ENCODE measurements at places on chromosomes 11 and 22.

- DNase-seq, result no peak
Measured at GRCh38 chr22:25710501-25710900, 31.5 kb upstream of the MYO18B start.

DNA sequence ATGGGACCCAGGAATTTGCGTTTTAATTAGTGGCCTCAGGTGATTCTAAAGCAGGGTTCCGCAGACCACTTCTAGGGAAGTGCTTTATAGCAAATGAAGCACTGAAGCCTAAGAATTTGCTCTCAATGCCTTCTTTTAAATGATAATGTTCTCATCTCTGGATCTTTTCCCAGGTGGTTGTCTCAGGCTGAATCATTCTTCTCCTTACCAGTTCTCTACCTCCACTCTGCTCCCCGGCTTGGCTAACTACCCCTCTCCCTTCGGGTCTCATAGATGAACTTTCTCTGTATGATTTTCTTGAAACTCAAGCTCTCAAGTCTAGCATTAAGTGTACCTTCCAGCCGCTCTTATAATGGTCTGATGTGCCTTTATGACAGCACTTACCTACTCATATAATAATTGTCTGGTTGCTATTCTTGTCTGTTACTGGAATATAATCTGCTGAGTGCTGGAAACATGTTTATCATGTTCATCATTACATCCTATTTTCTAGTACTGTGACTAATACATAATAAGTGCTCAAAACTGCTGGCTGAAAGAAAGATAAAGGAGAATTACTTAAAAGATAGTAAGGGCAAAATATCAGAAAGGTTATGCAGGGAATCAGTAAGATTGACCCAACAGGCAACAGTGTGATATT, 195.9 kb upstream of the SESN3 start:
- no peak for DNase-seq

GRCh38 chr11:45254070-45254469, 32.1 kb downstream of the SYT13 start:
- DNase-seq, result no peak

GRCh38 chr11:120828847-120829246, 195.1 kb upstream of the TBCEL start:
- DNase-seq, result no peak

- no peak for DNase-seq
Measured at GRCh38 chr11:121341609-121342008, 49.0 kb downstream of the SC5D start.

- no peak for DNase-seq
Measured at GRCh38 chr22:50482107-50483074, 1.0 kb downstream of the ADM2 start.

GRCh38 chr11:27972522-27973170, 135.3 kb downstream of the KIF18A start:
- DNase-seq, result no peak

- no peak for DNase-seq
Measured at GRCh38 chr22:37739611-37740049, 42.8 kb downstream of the TRIOBP start.

DNA sequence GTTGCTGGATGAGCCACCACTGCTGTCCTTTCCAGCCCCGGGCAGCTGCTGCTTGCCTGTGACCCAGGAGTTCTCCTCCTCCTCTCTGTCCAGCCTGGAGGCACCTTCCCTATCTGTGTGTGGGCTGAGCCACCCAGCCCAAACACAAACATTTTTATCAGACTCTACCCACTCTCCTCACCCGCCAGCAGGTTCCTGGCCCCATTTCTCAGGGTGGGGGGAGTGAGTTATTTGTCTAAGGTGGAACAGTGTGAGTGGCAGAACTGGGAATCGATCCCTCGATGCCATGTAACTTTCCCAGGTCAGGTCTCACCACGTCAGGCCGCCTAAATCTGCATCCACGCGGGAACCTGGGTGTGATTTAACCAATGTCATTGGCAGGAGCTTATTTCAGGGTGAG, 20.8 kb upstream of the SMIM38 start:
- no peak for DNase-seq

DNA sequence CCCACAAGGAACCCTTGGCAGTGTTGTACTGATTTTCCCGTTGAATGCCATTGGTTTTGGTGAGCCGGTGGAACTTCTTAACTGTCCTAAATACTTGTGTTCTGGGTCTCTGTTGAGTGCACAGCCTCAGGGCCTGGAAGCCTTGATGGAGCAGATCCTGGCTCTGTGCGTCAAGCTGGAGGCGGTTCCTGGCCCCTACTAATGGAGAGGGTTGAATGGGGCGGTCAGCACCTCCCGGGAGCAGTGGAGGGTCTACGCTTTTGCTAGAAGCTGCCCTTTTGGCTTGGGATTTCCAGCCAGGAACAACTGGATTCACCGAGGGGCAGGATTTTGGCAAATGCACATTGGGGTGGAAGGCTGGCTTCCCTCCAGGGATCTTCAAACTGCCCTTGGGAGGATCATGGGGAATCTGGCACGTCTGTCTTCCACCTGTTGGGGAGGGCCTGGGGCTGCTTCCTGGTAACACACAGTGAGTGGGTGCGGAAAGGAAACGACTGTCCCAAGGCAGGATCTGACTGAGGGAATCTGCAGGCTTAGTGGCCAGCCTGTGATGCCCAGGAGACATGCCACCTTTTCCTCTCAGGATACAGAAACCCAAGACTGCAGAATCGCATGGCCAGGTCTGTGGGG, 6.9 kb upstream of the OSBPL5 start:
- DNase-seq, result no peak

DNA sequence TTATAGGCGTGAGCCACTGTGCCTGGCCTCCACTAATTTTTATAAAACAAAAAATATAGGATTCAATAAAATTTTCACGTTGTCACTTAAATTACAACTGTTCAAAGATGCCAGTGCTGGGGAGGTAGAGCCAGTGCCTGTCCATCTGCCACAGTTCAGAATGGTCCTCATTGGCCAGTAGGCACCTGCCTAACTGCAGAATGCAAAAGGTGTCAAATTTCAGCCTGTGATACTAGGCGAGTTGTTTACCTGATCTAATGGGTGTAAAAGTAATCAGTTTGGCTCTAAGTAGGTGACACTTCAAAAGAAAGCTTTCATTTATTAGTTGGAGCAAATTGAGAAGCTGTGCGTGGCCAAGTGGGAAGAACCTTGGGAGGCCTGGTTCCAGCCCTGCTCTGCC, 2.4 kb downstream of the SMARCB1 start:
- no peak for DNase-seq

GRCh38 chr11:44306052-44306917, 3.7 kb downstream of the ALX4 start:
- no peak for DNase-seq

- no peak for DNase-seq
Measured at GRCh38 chr22:31646186-31647019, 15.6 kb downstream of the PISD start.

DNA sequence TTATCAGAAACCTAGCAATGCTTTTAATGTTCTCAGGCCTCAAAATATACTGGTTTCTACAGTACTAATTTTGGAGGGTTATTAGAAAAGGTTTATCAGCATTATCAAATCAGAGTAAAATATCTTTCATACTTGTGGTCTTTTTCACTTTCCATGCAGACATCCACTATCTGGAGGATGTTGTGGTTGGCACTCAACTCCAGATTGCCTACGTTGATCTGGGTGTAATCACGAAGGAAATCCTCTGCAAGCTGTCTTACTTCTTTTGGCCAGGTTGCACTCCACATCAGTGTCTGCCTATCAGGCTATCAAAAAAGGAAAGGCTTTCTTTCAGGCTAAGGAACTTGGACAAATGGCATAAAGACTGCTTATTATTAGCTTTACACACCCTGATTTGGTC, 11.6 kb downstream of the DDX17 start:
- no peak for DNase-seq

GRCh38 chr11:103325686-103326069, 216.5 kb downstream of the DYNC2H1 start:
- DNase-seq, result no peak

DNA sequence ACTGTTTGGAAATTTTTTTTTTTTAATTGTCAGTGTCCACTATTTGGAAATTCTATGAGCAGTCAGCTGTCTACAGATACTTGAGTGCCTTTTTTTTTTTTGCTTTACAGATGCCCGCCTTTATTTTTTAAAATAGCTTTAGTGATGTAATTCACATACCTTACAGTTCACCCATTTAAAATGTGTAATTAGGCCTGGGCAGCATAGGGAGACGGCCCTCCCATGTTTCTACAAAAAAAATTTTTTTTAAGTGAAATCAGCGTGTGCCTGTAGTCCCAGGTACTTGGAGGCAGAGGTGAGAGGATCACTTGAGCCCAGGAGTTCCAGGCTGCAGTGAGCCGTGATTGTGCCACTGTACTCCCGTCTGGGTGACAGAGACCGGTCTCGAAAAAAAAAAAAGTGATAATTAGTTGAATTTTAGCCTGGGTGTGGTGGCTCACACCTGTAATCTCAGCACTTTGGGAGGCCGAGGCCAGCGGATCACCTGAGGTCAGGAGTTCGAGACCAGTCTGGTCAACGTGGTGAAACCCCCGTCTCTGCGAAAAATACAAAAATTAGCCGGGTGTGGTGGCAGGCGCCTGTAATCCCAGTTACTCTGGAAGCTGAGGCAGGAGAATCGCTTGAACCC, 1.5 kb downstream of the ZNF143 start:
- DNase-seq, result no peak

DNA sequence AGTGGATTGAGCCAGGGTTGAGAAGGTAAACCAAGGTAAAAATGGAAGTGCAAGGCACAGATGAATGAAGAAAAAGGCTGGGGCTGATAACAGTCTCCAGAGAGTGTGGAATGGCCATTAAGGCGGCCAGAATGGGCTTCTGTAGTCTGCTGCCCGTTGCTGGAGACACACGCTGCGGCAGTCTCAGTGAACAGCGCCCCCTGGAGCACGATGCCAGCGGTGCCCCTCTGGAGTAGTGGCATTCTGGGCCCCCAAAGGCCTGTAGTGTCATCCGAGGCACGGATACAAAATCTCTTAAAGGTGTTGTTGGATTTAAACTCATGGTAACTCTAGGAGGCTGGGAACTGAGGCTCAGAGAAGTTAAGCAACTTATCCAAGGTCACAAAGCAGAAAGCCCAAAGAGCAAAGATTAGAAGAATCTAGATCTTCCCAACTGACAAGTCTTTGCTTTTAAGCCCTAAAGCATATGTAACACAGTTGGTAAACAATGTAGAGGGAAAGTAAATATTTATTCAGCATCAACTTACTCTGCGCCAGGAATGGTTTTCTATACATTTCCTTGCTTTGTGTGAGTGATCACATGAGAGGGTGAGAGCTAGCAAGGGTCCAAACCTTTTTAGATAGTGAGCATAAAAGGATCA, 18.2 kb downstream of the KCNJ1 start:
- DNase-seq, result no peak

GRCh38 chr11:117823294-117823945, 1.1 kb downstream of the FXYD2 start:
- no peak for DNase-seq

- no peak for DNase-seq
Measured at GRCh38 chr11:3222003-3222855, 3.6 kb upstream of the MRGPRG start.

- no peak for DNase-seq
Measured at GRCh38 chr11:67269401-67270255, 3.4 kb downstream of the GRK2 start.

- no peak for DNase-seq
Measured at GRCh38 chr22:32746732-32747131, 54.8 kb upstream of the TIMP3 start.

- DNase-seq, result no peak
Measured at GRCh38 chr11:96145163-96145585, 197.8 kb downstream of the MAML2 start.

- no peak for DNase-seq
Measured at GRCh38 chr22:39913321-39913720, 12.4 kb downstream of the GRAP2 start.

- no peak for DNase-seq
Measured at GRCh38 chr11:77617892-77618291, 19.7 kb downstream of the CLNS1A start.

DNA sequence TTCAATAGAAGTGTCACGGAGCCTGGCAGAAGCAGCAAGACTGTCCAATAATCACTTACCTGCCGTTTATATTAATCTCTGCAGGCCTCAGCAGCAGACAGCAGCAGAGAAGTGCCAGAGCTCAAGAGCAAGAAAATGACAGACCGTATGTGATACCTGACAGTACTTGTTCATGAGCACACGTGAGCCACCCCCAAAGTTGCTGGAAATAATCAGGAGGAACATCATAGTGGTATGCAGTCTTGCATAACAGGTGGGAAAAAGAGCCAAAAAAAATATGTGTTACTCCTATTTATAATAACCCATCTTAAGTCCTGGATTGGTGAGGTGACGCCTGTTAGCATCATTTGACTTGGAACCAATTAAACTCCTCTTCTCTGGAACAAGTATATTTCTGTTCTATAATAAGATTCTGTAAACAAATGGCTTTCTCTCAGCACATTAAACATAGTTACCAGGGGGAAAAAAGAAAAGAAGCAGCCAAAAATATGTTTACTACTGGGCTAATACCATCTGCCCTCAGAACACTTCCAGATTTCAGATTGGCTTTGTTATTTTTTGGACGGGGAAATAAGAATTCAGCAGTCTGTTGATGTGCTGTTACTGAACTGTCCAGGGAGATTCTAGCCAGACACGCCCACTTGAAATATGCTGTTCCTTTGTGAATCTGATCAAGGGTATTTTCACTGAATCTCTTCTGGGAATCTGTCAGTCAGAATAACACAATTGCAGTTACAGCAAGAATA, 7.9 kb upstream of the SLN start:
- DNase-seq, result no peak

DNA sequence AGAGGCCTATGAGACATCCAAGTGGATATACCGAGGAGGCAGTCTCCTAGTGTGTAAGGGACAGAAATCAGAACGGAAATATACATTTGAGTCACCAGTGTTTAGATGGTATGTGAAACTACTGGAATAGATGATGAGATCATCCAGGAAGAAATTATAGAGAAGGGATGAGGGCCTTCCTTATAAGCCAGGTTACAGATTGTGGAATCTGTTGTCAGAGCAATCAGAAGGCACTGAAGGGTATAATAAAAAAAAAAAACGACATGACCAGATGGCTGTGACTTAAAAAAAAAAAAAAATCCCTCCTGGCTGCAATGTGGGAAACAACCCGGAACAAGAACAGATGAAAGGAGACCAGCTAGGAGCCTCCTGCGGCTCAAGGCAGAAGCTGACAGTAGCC, 2.7 kb downstream of the MAJIN start:
- peak; percentile 29 for DNase-seq

Measured in amniotic stem cell (primary cell).